GM04503 (cell line): ENCODE measurements at places on chromosomes 7 and 10.
A peak's percentile ranks its signal among the peaks of the same experiment; 100 is the strongest.

DNA sequence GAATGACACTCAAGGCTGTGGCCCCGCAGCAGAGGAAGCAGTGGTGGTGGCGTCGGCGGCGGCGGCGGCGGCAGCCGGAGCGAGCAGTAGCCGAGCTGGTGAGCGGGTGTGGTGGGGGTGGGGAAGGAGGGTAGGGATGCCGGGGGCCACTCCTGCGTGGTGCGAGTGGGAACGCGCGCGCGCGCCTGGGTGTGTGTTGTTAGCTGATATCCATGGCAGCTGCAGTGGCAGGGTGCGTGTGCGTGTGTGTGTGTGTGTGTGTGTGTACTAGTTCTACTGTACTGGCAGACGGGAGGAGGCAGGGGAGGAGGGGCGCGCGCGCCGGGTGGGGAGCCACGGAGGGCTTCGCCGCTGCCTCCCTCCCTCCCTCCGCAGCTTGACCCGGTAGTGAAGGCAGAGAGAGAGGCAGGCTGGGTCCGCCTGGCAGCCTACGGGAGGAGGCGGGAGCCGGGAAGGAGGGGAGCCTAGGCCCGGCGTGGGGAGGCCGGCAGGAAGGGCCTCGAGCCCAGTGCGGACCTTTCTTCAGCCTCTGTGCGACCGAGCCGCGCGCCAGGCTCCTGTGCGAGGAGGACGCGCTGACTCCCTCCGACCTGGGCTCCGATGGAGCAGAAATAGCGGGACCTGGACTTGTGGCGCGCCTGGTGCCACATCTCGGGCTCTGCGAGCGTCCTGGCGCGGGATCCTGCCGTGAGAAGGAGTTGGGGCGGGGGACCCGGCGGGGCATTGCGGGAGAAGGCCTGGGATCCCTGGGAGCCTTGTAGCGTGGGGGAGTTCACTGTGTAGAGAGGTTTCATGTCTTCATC lies at the start of gene MAGI2:
Gene MAGI2, minus strand, starts transcription at position 110 of the 803 bp plus-strand sequence. CDS start 347 bp downstream, outside the sequence.
- DNase-seq, result peak; percentile 45

DNA sequence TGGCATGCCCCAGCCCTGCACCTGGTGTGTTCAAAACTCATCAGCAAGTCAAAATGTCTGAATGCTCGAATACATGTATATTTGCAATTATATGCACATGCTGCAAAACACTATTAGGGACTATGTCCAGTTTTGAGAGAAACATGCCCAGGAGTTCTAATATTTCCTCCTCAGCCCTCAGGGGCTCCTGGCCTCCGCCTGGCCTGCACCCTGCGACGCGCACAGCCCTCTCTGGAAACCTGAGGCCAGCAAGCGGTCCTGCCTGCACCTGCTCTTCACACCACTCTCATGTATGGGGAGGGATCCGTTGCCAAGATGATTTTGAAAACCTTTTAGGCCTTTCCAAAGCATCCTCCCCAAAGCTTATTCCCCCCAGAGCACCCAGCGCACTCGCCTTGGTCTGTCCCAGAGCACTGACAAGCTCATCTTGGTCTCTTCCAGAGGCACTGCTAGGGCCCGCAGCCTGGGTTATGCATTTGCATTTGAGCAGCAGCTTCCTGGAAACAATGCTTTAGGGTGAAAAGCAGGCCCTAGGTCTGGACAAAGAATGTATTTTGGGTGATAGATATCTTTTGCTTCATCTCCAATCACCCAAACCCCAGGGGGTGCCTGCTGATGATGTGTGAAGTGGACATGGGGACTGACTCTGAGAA lies 22.6 kb upstream of the CNPY1 start:
- DNase-seq, result no peak

- DNase-seq, result no peak
Observed at GRCh38 chr7:42674541-42674940, 237.3 kb downstream of the C7orf25 start.

- DNase-seq, result no peak
Observed at GRCh38 chr7:71595176-71595575, 463.2 kb downstream of the GALNT17 start.

- DNase-seq, result no peak
Observed at GRCh38 chr7:157208571-157209413, 70.1 kb downstream of the UBE3C start.

DNA sequence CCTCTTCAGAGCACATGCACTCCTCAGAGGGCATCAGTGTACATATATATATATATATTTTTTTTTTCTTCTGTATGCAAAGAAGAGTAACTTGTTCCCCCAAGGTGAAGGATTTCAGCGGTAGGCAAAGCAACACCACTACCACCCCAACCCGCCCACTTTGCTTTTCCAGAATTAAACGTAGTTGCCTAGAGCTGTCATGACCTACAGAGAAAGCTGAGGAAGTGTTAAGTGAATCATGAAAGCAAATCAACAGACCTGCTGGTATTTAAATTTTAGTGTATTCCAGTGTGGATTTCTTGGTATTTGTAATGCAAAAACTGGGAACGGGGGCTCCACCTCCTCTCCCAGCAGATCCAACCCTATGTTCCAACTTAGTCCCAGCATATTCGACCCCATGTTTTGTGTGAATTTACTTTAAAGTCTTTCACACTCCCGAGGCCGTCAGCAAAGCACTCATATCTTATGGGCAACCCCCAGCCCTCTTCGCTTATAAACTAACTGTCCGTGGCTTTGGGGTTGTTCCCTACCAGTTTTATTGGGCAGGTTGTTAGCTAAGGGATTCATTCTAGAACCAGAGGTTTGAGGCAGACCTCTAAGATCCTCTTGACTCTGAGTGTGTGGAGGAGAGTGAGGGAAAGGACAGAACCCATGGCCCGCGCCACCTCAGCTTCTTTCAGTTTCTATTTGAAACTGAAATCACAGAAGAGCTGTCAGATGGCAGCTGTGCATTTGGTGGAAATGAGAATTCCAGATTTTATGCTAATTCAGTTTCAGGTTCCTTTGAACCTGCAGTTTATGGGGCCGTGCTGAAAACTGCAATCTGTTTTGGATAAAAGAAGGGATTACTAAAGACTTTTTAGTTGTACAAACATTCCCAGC lies 450.2 kb upstream of the GALNT17 start:
- no peak for DNase-seq

- no peak for DNase-seq
Observed at GRCh38 chr7:69439636-69440325, 158.5 kb upstream of the AUTS2 start.

- DNase-seq, result no peak
Observed at GRCh38 chr10:77756319-77757232, 119.0 kb upstream of the KCNMA1 start.

GRCh38 chr7:81990395-81990794 lies 220.5 kb upstream of the HGF start:
- DNase-seq, result peak; percentile 3

DNA sequence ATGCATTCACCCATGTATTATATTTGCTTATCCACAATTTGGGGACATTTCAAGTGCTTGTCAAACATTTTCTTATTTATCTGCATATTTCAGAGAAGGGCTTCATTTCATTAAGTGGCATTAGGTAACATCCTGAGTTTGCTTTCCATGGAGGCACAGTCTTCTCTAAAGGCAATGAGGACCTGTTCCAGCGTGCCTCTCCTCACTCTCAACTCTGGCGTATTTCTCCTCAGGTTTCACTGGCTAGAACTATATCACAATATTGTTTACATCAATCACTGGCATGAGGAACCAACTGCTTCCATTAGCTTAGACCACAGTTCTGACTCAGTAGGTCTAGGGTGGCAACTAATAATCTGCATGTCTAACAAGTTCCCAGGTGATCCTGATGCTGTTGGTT lies 177.2 kb downstream of the TAX1BP1 start:
- DNase-seq, result no peak

GRCh38 chr10:16049050-16049449 lies 188.7 kb upstream of the MINDY3 start:
- DNase-seq, result no peak

- DNase-seq, result no peak
Observed at GRCh38 chr7:41472427-41473125, 230.3 kb downstream of the INHBA start.
